NCI-H446 treated with DMSO at 0.1 percent for 48 hours (cell line): ENCODE measurements at places on chromosomes 1 and 21.
A peak's percentile ranks its signal among the peaks of the same experiment; 100 is the strongest.

- peak; percentile 38 for DNase-seq
These were observed 80.9 kb upstream of the ADAMTS5 start for GRCh38 chr21:27047658-27048314.

- no peak for DNase-seq
These were observed 40.9 kb downstream of the TUT4 start for GRCh38 chr1:52511851-52512615.

DNA sequence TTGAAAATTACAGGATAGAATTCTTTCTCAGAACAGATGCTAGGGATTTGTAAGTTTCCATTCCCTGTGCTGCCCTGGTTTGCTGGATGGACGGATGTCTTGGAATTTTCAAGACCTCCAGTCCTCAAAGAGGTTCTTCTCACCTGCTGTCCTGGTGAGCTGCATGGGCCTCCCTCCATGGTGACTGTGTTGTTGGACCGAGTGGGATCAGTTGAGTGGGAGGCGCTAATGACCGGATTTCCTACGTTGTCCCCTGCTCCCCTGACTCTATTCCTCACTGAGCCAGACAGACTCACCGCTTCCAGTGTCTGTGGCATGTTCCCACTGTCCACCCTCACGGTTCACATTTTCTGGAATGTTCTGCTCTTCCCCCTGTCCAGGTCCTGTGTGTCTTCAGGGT lies 229.8 kb downstream of the CAMTA1 start:
- no peak for DNase-seq

- no peak for DNase-seq
These were observed 6.9 kb downstream of the CASQ1 start for GRCh38 chr1:160197231-160197630.

DNA sequence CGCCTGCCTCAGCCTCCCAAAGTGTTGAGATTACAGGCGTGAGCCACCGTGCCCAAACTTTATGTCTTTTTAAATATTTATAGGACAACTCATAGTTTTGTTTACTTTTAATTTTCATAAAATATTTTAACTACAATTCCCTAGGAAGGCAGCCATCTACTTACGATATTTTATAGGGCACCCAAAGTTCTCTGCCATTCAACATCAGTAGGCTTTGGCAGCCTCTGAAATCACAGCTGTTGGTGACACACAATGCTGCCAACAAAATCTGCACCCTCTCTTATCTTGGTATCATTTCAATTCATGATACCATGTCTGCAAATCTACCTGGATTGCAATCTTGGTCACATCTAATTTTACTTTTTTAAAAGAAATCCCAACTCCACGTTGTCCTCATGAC lies 27.1 kb upstream of the ERO1B start:
- DNase-seq: no peak

GRCh38 chr1:27300341-27301051 lies 21.5 kb upstream of the TMEM222 start:
- DNase-seq: peak; percentile 96

DNA sequence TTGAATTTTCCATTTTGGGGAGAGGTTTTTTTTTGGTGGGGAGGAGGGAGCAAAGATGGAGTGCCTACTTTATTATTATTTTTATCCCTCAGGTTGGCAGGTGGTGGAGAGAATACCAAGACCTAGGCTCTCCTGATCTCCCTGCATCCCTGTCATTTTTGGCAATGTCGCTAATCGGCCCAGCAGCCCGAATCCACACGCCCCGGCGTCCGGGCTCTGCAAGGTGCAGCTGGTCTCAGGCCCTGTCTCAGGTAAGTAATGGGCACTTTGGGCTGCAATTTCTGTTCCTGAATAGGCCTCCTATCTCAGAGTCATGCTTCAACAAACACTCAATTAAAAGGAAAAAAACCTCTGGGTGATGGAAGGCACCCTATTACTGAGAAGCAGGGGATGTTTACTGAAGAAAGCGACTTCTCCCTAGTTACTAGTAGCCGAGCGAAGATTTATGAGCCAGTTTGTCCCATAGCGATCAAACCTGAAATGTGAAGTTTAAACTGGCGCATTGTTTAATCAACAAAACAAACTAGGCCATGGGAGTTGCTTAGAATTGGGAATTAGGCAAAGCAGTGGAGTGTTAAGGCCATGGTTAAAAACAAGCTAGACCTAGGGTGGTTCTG lies 137.8 kb downstream of the RWDD3 start:
- no peak for DNase-seq

DNA sequence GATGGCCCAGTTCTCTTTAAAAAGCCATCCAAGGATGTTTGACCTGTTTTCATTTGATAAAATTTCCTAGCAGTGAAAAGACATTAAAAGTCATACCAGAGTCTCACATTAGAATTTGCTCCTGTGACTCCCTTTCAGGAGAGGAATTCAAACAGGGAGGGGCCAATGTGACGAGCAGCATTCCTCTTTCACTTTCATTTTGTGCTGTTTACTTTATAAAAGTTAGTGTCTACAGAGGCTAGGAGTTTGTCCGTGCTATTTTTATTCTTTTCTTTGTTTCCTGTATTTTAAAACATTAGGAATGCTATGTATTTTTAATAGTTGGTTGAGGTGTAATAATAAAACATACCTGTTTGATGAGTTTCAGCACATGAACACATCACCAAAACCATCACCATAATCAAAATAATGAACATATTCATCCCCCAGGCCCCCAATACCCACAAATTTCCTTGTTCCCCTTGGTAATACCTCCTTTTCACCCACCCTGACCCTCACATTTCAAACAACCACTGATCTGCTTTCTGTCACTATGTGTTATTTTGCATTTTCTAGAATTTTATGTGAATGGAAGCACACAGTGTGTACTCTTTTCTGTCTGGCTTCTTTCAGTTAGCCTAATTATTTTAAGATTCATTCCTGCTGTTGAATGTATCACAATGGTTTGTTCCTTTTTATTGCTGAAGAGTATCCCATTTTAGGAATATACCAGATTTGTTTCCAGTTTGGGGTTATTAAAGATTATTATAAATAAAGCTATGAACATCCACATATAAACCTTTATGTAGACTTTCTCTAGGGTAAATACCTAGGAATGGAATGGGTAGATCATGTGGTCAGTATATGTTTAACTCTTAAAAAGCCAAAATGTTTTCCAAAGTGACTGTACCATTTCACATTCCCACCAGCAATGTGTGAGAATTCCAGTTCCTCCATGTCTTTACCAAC lies 129.5 kb downstream of the TENT5C start:
- no peak for DNase-seq

- DNase-seq: peak; percentile 27
These were observed 8.4 kb downstream of the FOXE3 start for GRCh38 chr1:47424336-47424982.

DNA sequence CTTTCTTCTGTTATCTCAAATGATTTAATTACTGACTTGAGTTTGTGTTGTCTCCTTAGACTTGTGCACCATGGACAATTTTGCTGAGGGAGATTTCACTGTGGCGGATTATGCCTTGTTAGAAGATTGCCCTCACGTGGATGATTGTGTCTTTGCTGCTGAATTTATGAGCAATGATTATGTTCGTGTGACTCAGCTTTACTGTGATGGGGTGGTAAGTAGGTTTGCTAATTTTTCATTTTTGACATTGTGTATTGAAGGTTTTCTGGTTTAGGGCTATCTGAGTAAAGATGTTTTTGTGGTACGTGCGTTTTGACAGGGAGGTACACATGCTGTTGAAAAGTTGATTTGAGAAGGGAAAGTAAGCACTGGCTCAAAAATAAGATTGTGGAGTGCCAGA lies 14.1 kb downstream of the TTC3 start:
- no peak for DNase-seq

- DNase-seq: no peak
These were observed 72.7 kb upstream of the DPH5 start for GRCh38 chr1:101098327-101098726.

- no peak for DNase-seq
These were observed 70.7 kb downstream of the POFUT2 start for GRCh38 chr21:45217010-45217409.

GRCh38 chr1:68103884-68104554 lies 53.6 kb upstream of the DIRAS3 start:
- DNase-seq: no peak

GRCh38 chr1:223378754-223379153 lies 14.5 kb upstream of the CCDC185 start:
- DNase-seq: no peak

- DNase-seq: no peak
These were observed 36.1 kb downstream of the CD247 start for GRCh38 chr1:167482184-167482583.
